ENCODE measurements at places on chromosomes 12 and 14.

DNA sequence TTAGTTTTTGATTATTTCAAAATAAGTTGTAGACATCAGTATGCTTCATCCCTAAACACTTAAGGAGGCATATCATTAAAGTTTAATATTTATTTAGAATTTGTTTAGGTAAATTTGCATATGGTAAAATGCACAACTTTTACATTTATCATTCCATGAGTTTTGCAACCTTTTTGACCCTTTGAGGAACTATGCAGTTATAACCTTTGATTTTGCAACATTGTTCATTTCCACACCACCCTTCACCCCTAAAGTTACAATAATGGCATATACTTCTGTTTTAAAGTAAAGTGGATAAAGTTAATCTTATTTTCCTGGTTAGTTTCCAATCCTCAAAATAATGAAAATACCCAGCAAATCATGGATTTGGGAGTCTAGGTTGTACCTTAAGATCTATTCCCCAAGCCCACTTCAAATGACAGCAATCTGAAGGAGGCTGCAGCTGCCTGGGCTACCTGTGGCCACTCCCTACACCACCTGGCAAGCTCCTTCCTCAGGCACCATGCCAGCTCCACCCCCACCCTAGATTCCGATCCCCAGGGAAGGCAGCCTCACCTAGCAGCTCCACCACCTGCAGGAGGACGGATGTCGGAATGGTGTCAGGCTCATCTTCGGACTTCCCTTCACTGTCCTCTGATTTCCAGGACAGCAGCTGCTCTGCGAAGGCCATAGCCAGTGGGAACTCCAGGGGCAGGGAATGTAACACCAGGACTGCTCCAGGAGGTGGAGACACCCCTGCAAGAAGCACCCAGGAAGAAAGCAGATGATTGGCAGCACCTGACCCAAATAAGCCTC lies 65.1 kb downstream of the TRAFD1 start:
- no peak for DNase-seq

GRCh38 chr14:59582845-59583509 lies 6.4 kb upstream of the CCDC175 start:
- no peak for DNase-seq

- no peak for DNase-seq
These were observed 501 bp upstream of the HSP90B1 start for GRCh38 chr12:103929784-103930033.

- no peak for DNase-seq
These were observed 85.1 kb upstream of the ARHGAP5 start for GRCh38 chr14:31992011-31992447.

DNA sequence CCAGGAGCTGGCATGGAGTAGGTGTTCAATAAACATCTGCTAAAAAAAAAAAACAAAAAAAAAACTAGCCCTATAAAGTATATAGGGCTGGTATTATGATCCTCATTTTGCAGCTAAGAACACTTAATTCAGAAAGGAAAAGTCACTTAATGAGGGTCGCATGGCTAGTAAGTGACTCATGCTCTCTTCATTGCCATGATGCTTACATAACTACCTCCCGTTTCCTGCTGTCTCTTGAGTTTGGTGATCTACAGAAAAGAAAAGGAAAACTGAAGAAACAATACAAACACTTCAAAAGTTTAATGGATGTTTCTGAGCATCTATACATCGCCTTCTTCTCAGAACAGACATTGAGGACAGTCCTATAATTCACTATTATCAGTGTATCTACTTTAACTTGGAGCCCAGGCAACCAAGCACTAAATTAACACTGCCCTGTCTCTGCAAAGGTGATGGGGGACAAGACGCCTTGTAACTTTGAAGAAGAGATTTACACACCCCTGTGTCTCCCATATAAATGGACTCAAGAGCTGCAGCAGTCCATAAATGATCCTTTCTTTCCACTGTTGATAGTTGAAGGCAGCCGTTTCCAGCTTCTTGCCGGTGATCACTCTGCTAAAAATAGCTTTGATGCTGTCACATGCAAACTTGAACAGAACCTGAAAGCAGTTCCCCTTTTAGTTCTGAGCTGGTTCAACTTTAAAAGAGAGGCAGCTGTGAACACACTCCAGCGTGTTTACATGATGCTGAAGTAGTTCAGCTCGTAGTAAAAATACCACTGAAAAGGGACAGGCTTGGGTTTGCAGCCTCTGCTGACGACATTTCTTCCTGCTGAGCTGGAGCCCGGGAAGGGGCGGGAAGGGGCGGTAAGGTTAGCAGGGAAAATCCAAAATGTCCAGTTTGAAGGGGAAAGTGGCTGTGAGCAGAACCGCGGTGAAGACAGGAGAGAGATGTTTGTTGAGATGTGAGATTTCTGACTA lies 113.3 kb downstream of the FOXN3 start:
- peak; percentile 52 for DNase-seq

DNA sequence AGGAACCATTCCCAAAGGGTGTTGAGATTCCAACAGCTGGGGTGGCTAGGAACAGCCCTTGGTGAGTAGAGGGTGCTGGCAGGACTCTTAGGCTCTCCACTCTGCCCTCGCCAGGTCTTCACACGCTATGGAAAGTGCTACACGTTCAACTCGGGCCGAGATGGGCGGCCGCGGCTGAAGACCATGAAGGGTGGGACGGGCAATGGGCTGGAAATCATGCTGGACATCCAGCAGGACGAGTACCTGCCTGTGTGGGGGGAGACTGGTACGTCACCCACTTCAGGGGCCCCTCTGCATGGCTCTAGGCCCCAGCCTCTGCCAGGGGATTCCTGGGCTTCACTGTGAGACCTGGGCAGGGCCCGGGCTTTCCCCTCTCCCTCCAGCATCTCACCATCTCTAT lies 8.0 kb upstream of the SMARCD1 start:
- DNase-seq: no peak

- DNase-seq: no peak
These were observed 63.5 kb downstream of the LLPH start for GRCh38 chr12:66066929-66067523.

GRCh38 chr12:104340177-104340576 lies 36.6 kb downstream of the EID3 start:
- DNase-seq: no peak

- DNase-seq: no peak
These were observed 1006.0 kb upstream of the TMEM132C start for GRCh38 chr12:127260999-127261398.

DNA sequence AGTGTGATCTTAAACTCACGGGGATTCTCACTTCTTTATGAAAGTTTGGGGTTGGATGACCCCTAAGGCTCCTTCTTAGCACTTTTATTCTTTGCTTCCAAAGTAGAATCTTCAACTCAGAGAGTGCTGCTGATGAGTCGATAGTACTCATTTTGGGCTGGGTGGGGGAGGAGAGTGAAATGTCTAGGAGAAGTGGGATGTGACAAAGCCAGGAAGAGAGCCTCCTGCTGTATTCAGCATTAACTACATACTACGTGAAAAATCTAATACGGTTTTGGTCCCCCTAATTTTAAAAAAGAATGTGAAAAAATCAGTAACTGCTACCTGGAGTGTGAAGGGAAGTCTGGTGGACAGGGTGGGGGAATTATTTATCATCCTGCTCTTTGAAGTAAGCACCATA lies 148.3 kb downstream of the SAMD4A start:
- no peak for DNase-seq

DNA sequence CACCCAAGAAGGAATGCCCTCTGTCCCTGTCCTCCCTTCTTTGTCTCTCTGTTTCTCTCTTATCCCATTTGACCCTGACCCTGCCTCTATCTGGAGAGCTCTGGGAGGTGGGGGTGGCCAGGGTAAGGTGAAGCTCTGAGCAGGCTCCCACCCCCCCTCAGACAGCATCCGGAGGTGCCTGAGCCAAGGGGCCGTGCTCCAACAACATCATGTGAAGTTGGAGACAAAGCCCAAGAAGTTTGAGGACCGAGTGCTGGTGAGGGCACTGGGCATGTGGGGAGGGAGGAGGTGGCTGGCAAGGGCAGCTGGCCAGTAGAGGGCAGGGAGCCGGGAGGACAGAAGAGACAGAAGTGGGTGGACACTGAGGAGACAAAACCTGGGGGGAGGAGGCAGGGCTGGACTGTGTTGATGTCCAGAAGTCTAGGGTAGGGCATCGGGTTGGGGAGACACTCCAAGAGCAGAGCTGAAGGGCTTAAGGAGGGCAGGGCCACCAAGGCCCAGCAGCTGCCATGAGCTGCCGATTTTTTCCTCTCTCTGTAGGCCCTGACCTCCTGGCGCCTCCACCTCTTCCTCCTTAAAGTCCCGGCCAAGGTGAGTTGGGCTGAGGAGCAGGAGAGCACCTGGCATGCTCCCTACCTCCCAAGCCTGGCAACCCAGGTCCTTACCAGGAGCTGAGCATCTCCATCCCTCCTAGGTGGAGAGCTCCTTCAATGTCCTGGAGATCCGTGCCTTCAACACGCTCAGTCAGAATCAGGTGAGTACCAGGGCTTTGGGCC lies 1.9 kb downstream of the CARMIL3 start:
- DNase-seq: no peak

DNA sequence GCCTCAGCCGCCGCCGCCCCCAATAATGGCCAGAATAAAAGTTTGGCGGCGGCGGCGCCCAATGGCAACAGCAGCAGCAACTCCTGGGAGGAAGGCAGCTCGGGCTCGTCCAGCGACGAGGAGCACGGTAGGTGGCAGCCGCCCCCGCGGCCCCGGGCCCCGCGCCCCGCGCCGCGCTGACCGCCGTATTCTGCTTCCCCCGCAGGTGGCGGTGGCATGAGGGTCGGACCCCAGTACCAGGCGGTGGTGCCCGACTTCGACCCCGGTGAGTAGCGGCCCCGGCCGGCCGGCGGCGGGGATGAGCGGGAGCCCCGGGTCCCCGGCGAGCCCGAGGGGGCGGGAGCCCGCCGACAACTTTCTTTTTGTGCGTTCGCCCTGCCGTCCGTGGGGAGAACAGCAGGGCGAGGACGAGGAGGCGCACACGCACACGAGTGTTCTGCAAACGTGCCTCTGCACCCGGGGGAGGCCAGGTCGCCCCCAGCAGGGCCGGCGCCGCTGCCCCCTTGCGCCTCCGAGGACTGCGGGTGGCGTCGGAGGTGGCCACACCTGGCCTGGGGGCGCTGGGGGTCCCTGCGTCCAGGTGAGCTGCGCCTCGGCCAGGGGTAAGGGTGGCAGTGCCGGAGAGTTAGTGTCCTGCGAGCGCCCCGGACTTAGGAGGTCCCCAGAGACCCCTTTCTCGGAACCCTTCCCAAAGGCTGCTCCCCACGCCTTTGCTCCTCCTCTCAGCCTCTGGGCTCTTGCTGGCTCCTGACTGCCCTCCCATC lies 794 bp downstream of the RCOR1 start:
- DNase-seq: peak; percentile 53

DNA sequence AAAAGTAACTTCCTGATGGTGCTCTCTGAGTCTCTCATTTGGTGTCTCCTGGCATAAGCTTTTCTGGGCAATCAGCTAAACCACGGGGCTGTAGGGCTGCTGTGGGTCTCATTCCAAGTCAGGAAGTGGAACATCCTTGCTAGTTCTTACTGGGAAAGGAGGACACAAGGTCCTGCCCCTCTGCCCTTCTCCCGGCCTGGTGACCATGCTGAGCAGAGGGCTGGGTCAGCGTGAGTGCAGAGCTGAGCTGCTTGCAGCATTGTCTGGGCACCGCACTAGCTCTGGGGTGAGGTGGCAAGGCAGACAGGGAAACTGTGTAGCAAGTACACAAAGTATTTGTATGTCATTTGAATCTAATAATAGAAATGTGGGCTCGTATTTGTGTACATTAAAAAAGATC lies 45.0 kb upstream of the ASPG start:
- no peak for DNase-seq

DNA sequence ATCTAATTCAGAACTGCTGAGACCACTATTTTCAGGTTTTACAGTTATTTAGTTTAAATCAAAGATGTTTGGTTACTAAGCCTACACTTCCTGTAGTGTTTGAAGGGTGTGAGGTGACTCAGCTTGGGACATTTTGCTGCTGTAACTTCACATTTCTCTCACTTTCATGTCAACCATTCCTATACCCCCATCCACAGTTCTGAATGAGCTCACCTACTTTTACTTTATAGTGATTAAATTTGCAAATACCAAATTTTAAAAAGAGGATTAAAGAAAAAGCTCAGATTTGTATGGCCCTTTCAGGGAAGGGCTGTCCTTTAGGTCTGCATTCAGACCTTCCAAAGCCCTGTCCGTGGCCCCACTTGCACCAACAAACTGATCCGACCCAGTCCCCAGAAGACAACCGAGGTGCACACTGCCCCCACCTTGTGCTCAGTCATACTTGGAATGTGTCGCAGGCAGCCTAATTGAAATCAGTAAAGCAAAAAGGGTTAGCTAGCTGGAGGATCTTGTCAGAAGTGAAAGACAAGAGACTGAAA lies 174.4 kb downstream of the MON2 start:
- DNase-seq: peak; percentile 60

- DNase-seq: no peak
These were observed 8.5 kb downstream of the BTG1 start for GRCh38 chr12:92136965-92137721.

GRCh38 chr14:33938131-33938949 lies 12.5 kb downstream of the EGLN3 start:
- peak; percentile 34 for DNase-seq

GRCh38 chr12:109738878-109739665 lies 25.4 kb downstream of the FAM222A start:
- DNase-seq: no peak

GRCh38 chr12:56628671-56629458 lies 1.3 kb downstream of the BAZ2A start:
- peak; percentile 30 for DNase-seq

GRCh38 chr12:19068137-19068536 lies 61.4 kb upstream of the PLEKHA5 start:
- DNase-seq: no peak

- no peak for DNase-seq
These were observed 20.0 kb upstream of the PCNX1 start for GRCh38 chr14:70887207-70887681.

DNA sequence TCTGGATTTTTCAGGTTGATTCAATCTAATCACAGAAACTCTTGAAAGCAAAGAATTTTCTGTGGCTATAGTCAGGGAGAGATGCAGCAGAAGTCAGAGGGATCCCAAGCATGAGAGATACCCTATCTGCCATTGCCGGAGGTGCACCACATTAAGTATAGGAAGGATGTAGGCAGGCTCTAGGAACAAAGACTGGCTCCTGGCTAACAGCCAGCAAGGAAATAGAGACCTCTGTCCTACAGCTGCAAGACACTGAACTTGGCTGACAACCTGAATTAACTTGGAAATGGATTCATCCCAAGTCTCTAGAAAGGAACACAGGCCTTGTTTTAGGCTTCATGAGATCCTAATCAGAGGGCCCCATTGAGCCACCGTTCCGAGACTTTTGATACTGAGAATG lies 364.9 kb upstream of the FLRT2 start:
- DNase-seq: no peak

- DNase-seq: no peak
These were observed 37.4 kb downstream of the IFT43 start for GRCh38 chr14:76022991-76023390.

- no peak for DNase-seq
These were observed 34.6 kb upstream of the ADGRD1 start for GRCh38 chr12:130919086-130919485.

GRCh38 chr12:117966511-117966910 lies 2.3 kb downstream of the KSR2 start:
- no peak for DNase-seq

DNA sequence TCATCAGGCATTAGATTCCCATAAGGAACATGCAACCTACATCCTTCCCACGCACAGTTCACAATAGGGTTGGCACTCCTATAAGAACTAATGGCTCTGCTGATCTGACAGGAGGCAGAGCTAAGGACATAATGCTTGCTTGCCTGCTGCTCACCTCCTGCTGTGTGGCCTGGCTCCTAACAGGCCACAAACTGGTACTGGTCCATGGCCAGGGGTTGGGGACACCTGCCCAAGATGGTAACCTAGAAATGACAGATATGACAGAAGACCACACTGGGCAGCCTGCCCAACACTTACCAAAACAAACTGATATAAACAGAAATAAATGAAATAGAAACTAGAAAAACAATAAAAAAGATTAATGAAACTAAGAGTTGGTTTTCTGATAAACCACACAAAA lies 325.6 kb downstream of the SEC23A start:
- DNase-seq: no peak
